ENCODE measurements at places on chromosomes 7 and 10.

DNA sequence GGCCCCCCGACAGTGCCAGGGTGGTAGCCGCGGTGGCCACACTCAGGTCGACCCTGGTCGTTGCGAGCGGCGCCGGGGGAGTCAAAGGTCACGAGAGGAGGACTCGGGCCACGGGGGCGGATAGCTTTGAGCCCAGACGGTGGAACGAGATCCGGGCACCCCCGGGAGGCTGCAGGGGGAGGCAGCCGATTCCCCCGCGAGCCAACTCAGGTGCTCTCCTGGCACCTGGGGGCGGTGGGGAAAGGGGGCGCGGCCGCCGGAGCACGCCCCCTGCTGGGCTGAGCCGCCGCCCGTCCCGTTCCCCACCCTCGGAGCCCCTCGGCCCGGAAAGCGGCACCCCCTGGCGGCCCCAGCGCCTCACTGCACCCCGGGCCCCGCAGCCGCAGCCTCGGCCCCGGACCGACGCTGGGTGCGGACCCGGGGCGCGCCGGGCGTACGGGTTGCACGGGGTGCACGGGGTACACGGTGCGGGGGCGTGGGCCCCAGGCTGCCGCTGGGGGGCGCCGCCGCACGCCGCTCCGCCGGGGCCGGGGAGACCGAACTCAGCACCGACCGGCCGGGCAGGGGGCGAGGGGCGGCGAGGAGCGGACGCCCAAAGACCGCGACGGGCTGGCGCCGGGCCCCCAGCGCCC, 521 bp upstream of the NYAP1 start:
- DNase-seq = peak; percentile 75

GRCh38 chr7:28579571-28579970, 167.3 kb downstream of the CREB5 start:
- DNase-seq = no peak

- DNase-seq = no peak
Observed at GRCh38 chr7:150740053-150740452, 2.8 kb downstream of the GIMAP5 start.

- DNase-seq = no peak
Observed at GRCh38 chr10:62858364-62858763, 42.2 kb upstream of the EGR2 start.

DNA sequence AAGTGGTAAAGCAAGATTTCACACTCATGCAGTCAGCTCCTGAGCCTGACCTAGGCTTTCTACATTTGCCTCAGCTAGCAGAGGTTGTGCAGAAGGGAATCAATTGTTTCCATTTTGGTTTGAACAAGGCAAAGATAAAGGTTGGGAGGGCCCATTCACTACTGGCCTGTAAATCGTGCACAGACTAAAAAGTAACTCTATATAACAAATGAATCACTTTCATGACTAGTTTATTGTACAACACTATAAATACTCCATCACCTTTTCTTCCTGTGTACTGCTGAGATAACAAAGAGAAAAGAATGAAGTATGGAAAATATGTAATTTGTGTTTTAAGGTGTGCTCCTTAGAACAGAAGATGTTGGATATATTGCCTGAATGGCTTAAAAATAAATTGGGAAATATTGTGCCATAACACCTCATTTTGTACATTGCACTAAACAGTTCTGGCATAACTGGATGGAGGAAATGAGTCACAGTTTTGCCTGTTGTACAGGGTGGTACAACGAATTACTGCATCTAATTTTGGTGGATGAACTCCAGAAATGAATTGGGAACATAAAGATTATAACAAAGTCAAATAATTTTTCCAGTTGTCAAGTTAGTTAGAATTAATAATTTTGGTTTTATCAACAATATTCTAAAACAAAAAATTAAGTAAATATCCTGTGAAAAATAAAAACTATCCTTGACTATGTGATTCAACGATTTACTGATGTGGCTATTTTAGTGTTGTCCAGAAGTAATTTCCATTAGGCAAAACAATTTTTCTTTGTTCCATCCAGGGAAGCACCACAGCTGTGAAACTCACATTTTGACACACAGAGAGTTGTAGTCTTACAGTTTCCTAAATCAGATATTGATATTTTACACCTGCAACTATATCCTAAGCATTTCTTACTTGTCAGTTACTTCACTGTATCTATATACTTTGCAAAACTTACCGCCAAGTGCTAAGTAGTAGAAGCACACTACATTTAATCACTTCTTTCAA, 18.0 kb downstream of the SEMA3C start:
- DNase-seq = no peak

GRCh38 chr7:144032985-144033709, 15.6 kb upstream of the OR2A5 start:
- no peak for DNase-seq

GRCh38 chr10:62082729-62083411, 181.4 kb downstream of the ARID5B start:
- no peak for DNase-seq

DNA sequence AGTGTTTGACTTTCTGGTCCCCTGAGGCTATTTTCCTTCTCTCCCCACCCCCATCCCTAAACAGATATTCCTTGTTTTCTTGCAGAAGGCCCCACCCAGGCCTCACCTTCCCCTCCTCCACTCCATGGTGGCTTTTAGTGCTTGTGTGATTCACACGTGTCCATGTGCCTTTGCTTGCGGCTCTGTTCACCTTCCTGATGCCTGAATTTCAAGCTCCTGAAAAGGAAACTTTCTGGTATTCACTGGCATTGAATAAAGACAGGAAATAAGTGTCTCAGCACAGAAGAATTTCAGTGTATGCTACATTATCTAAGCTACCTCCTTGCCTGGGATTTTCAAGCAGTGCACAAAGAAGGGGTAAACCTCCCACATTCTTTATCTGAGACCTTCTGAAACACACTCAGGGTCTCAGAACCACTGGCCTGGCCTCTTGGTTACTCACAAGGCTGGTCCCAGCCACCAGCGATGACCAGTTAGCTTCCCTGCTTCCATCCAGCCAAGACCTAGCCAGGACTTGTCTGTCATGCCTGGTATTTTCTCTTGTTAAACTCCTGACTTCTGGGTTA, 17.2 kb upstream of the UBE2H start:
- no peak for DNase-seq

DNA sequence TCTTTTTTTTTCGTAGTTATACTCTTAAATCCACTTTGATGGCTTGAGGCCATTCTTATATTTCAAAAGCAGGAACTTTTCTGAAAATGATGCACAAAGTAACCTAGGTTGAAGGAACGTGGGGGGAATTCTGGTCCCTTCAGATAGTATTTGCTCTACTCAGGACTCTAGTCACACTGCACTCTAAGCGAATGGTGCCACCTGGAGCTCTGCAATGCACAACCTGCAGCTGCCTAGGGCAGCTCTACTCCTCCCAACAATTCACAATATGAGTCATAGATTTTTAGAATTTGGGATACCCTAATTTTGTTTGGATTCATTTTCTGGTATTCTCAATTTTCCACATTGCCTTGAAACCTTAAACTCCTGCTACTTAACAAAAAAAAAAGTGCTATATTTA, 17.3 kb downstream of the SYPL1 start:
- no peak for DNase-seq

- no peak for DNase-seq
Observed at GRCh38 chr7:130006771-130007170, 44.4 kb downstream of the ZC3HC1 start.

- no peak for DNase-seq
Observed at GRCh38 chr7:21939136-21939857, 6.4 kb downstream of the CDCA7L start.

- DNase-seq = no peak
Observed at GRCh38 chr7:94183289-94183749, 179.2 kb upstream of the BET1 start.

DNA sequence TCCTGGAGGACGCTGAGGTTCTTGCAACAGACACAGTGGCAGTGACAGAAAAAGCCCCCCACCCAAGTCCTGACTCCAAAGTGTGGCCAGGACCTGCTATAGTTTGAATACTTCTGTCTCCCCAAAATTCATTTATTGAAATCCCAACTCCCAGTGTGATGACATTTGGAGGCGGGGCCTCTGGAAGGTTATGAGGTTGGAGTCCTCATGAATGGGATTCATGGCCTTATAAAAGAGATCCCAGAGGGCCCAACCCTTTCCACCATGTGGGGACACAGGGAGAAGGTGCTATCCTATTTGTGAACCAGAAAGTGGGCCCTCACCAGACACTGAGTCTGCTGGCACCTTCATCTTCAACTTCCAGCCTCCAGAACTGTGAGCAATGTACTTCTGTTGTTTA, 18.3 kb downstream of the ANXA11 start:
- no peak for DNase-seq

- DNase-seq = no peak
Observed at GRCh38 chr10:409408-410040, 274.3 kb downstream of the ZMYND11 start.

DNA sequence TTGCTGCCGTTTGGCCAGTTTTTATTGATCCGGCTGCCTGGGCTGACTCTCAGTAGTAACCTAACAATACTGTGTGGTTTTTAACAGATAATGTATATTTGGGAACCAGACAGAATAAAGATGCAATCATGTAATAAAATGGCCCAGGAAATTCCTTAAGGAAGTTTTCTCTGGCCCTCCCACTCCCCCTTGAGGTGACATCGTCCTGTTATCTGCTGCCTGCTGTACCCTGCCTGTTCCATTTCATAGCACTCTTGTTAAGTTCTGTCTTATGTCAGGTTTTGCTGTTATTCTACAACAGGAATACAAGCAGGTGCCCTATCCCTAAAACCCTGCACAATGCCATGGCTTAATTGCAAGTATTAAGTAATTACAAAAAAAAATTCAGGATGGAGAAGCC, 12.5 kb downstream of the ITGB8 start:
- DNase-seq = no peak

GRCh38 chr7:40848541-40849221, 713.9 kb downstream of the SUGCT start:
- no peak for DNase-seq

- DNase-seq = no peak
Observed at GRCh38 chr10:34538281-34538829, 276.7 kb downstream of the PARD3 start.

GRCh38 chr7:18167815-18168214, 140.2 kb upstream of the PRPS1L1 start:
- no peak for DNase-seq

DNA sequence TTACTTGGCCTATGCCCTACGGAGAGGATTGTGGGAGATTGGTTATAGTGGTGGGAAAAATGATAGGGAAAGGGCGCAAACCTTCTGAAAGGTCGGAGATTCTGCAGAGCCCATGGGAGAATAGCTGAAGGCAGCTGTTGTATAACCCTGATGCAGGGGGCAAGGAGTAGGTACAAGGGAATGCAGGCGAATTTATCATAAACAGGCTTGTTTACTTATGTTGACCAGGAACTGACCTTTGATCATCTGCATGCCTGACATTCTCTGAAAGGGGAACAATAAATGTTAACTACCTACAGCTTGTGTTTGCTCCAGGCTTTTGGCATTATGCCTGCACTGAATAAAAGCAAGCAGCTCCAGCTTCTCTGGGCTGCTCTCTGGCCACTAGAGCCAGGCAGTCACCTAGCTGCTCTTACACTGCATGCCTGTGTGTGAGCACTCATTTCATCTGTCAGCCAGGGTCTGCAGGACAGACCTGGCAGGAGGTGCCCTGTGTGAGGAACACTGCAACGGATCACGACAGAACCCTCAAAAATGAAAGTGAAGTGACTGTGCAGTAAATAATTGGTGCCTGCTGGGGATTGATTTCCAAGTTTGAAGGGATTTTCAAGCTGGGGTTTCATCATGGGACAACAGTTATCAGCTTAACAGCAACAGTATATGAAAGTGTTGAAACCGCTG, 31.1 kb upstream of the ABCA13 start:
- no peak for DNase-seq

- no peak for DNase-seq
Observed at GRCh38 chr10:92830478-92831389, 17.6 kb upstream of the EXOC6 start.

DNA sequence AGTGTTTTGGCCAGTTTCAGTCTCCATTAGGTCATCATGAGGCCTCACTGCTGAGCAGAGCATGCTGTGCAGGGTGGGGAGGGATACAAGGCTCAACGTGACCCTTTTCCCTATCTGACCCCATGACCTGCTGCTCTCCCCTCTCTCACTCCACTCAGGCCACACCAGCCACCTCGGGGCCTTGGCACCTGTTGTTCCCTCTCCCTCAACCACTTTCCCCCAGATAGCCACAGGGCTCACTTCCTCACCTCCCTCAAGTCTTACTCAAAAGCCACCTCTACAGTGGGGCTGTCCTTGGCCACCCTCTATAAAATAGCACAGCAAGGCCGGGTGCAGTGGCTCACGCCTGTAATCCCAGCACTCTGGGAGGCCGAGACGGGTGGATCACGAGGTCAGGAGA, 13.9 kb downstream of the SH3PXD2A start:
- no peak for DNase-seq

DNA sequence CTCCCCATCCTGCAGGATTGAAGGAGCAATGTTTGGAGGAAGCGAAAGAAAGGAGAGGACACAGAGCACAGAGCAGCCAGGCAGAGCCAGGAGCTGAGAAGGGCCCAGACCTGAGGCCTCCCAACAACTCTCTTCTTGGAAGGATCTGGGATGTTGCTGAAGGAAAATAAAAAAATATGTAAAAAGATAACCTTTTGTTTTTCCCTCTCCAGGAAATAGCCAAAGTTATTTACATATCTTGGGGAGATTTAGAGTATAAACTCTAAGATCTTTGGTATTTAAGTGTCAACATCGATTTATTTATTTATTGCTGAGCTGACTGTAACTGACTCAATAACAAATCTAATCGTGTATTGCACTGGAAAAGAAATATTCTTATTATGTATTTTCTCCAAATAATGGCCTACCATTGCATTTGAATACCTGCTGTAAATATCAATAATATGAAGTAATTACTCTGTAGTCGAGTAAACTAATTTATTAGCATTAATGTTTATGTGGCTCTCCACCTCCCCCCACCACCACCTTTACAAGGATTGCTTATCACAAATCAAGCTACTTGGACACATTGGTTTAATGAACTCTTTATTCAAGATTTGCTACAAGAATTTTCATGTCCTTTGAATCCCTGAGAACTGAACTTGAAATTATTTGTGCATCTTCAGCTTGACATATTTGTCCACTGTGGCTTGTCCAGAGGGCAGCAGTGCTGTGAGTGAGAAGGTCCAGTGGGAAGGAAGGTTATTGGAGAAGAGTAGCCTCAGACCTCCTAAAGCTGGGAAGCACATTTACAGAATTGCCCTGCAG, 1.8 kb upstream of the HOXA11 start:
- no peak for DNase-seq

All from stimulated activated CD4-positive, alpha-beta T cell treated with anti-CD3 and anti-CD28 coated beads, TNF-alpha, amount 100 ng/mL, for 1 hour (primary cell).